Glomerular endothelial cell (primary cell): ENCODE measurements at places on chromosomes 12 and 14.

GRCh38 chr12:78446555-78446954 lies 418.0 kb upstream of the SYT1 start:
- DNase-seq, result no peak

- DNase-seq, result no peak
Observed at GRCh38 chr12:57496822-57497221, 9.0 kb downstream of the MARS1 start.

DNA sequence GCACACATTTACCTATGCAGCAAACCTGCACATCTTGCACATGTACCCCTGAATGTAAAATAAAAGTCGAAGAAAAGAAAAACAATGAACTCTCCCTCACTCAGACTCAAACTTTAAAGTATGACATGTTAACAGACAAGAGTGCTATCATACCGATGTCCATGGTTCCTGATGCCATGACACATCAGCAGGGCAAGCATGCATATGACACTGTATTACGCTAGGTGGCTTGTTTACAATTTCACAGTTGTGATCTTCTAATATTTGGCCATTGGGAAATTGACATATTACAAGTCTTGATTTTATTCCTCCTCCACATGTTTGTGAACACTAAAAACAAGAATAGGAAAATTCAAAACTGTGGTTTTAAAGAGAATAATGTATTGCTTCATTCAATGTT lies 126.6 kb downstream of the ADAMTS20 start:
- DNase-seq, result no peak

DNA sequence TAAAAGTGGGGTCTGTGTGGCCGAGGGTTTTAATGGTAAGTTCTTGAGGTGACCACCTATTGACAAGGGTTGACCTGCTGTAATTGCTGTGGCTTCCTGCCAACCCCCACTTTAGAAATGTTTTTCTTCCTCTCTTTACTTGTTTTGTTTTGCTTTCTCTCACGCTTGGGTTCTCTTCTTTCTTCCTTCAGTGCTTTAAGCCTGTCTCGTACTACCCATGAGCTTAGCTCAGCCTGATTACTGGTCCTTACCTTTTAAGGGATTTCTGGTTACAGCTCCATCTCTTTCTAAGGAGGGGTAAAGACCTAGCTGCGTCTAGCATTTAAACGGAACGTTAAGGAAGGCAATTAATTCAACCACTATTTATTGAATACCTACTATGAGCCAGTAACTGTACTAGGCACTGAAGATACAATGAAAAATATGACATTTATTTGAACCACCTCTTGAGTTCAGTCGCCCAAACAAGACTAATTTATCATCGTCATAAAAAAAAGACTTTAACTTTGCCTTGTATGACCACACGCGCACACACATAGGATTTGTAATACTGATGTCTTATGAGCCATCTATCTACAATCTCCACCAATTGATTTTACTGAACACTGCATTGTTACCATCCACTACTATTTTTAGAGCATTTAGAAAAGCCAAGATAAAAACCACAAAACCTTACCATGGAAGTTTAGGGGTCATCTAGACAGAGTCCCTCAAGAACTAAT lies 888 bp upstream of the PPP1R12A start:
- DNase-seq, result no peak

DNA sequence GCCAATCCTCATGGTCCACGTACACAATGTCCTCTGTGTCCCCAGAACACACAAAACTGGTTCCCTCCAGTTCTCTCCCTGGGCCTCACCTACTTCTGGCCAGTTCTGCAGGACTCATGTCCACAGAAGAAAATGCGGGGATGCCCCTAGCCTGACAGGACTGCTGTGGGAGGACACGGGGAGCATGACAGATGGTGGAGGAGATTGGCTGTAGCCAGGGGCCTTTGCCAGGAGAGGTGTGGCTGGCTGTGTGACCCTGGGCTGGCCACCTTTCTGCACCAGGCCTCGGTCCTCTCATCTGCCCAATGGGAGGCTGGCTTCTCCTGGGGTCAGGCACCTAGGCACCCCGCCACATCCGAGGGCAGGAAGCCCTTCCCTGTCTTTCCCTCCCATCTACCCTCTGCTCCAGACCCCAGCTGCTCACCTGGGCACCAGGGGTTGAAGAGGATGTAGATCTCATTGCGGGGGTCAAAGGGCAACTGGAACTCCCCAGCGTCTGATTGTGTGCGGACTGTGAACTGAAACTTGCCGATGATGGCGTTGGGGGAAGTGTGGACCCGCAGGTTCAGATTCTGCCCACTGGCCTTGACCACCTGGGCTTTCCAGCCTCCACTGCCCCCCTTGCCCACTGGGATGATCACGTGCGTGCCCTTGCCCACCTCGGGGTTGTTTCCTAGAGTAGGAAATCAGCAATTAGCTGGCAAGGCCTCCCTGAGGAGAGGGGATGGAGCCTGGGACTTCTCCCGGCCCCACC lies 2.8 kb downstream of the TGM1 start:
- no peak for DNase-seq
